Stimulated activated CD4-positive, alpha-beta T cell treated with anti-CD3 and anti-CD28 coated beads, TNF-alpha, amount 100 ng/mL, for 1 hour (primary cell): ENCODE measurements at places on chromosomes 4 and X.

- DNase-seq = no peak
Measured at GRCh38 chrX:65532016-65532415, 2.6 kb downstream of the LAS1L start.

GRCh38 chr4:79906303-79906702 is 166.7 kb downstream of the ANTXR2 start:
- no peak for DNase-seq

GRCh38 chrX:40207626-40208025 is 109.9 kb upstream of the BCOR start:
- DNase-seq = no peak

- no peak for DNase-seq
Measured at GRCh38 chr4:40924096-40924792, 174.5 kb downstream of the NSUN7 start.

DNA sequence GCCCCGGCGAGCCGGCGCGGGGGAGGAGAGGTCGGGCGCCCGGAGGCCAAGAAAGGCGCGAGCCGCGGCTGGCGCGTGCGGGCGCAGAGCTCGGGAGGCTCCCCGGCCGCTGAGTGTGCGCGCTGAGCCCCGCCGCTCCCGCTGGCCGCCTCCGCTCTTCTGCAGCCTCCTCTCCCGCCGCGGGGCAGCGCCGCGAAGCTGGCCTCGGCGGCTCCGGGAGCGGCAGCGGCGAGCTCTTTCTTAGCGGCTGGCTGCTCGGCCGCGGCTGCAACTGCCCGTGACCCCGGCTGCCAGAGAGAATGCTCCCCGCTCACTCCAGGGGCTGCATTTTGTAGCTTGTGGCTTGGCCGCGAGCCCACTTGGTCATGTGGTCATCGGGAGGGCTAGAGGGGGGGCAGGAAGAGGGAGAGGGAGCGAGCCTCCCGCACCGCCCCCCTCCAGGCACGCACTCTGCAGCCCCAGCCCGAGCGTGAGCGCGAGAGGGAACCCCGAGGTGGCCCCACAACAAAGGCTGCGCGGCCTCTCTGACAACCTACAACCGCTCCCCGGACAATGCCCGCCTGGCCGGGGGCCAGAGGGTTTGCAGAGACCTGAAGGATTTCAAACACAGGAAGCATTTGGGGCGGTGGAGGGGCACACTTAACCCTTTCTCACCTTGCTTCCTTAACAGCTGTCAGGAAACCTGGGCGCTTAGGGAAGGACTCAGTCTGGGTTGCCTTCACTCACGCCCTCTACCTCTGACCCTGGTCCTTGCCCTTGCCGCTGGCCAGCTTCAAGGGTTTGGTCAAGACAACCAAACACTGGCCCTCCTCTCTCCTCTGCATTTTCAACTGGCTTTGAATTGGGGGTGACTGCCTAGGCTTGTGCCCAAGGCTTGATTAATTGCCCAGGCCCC is at the start of gene APLN:
APLN (minus strand) TSS at position 305 of the 895 bp plus-strand sequence. CDS start 326 bp downstream, outside the sequence.
- no peak for DNase-seq

DNA sequence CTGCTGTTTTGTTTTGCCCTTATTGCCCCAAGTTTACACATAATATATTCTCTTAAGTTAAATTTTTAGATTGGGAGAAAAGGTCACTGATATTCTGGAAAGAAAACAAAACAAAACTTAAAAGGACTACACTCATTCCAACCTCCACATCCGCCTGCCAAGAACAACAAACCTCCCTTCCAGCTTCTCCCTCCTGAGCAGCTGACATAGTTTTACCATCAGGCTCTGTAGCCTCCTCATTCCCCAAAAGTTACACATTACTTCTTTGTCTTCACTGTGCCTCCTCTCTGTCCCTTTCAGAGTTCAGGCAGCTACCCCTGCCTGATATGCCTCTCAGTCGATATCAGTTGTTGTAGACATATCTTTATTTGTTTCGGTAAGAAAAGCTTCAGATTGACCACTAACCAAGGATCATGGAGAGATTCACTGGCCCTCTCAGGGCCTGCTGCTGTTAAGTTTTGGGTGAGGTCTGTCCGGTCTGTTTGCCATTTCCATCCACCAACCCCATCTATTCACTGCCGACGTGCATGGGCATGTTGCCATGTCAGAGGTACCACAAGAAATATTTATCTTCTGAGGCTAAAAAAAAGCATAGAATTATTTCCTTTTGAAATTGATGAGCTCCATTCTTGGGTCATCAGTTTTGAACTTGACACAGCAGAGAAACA is 164.1 kb downstream of the GASK1B start:
- DNase-seq = no peak

DNA sequence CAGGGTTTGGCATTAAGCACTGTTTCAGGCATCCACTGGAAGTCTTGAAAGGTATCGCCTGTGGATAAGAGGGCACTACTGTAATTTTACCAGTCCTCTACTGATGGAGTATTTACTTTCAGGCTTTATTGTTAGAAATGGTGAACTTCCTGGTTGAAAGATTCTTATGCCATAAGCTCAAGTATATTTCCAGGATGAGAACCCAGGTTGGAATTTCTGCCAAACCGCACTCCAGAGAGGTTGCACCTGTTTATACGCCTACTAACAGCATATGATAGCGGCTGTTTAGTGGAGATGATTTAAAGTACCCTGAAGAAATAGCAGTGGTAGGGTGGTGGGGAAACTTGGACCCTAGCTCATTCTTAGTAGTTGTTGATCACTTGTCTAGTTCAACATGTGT is 9.9 kb downstream of the FNIP2 start:
- DNase-seq = no peak

GRCh38 chr4:128353791-128354190 is 66.2 kb upstream of the PGRMC2 start:
- no peak for DNase-seq

DNA sequence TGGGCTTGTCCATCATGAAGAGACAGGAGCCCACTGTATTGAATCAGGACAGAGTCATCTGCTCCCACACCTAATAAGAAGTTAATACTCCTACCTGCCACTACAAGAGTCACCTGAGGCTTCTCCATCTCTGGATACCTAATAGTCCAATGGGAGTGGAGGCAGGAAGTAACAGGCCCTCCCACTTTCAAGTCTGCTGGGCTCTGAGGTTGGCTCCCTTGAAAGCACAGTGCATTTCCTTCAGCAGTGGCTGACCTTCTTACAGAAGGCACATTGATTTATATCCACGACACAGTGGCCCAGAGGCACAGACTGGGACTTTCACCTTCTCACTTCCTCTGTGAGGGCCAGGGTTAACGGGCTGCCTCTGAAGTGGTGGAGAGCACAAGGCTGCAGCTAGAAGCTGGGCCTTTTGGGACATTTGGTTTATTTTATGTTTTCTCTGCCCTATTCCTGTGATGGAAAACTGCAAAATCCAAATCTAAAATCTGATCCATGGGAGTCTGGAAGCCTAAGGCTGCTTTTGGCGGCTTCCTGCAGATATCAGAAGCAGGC is 38.1 kb downstream of the FRG2 start:
- DNase-seq = no peak

DNA sequence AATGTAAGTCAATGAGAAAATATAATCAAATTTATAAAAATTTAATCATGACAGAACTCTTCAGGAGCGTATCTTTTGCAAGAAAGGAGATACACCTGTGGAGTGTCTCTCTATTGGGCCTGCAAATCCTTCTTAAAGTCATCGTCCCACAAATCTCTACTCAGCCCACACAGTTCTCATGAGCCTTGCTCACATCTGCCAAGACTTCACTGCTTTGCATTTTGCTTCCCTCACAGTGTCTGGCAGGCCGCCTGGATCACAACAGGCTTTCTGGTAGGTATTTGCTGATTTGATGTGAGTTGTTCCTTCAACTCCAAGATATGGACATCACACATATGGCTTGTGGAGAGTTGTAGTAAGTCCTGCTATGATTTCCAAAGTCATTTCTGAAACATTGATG is 183.1 kb upstream of the ARX start:
- no peak for DNase-seq

DNA sequence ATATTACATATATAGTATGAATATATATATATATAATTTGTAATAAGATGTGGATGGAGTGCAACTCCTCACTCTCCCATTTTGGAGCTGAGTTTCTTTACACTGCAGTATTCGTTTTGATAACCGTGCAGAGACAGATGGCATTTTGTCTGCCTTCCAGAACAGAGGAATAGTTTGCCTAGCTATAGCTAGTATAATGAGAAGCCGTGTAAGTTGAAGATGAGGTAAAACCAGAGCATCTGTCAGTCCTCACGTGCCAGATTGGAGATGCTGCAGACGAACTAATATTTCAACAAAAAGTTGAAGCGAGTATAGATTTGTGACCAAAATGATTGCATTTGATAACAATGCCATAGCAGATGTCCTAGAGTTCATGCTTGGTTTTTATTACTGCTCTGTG is 180.6 kb downstream of the FMR1NB start:
- DNase-seq = no peak

- no peak for DNase-seq
Measured at GRCh38 chr4:69689599-69689998, 36.6 kb upstream of the UGT2A1 start.

DNA sequence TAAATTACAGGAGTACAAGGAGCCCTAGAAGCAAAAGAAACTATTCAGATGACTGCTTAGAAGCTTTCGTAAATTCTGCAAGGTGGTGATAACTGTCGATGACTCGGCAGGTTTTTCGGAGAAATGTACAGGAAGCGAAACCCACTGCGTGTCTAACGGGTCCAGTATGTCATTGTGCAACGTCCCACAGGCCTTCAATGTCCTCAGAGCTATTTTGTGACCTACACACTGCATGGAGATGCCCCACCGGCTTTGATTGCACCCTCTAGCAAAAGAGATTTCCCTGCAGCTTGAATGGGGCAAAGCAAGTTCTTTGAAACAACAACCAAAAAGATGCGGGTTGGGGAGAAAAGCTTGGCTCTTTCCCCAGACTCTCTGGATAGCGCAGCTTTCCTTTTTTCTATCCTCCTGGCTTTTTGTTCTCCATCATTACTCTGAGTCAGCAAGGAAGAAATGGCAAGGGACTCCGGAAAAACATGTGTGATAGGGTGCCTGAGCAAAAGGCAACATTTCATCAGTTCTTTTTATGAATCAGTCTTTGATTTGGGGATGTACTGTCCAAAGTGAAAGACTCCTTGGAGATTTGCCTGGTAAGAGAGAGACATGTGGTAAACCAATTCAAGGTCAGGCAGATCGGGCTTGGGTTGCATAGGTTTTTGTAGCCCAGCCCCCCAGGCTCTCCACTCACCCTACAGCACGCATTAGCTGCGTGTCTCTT is 112.0 kb upstream of the TBL1X start:
- no peak for DNase-seq

GRCh38 chrX:50718776-50719175 is 95.2 kb downstream of the SHROOM4 start:
- DNase-seq = no peak

- DNase-seq = no peak
Measured at GRCh38 chrX:1528884-1529203, 8.1 kb downstream of the P2RY8 start.

- no peak for DNase-seq
Measured at GRCh38 chrX:74080165-74080564, 223.8 kb upstream of the ZCCHC13 start.

DNA sequence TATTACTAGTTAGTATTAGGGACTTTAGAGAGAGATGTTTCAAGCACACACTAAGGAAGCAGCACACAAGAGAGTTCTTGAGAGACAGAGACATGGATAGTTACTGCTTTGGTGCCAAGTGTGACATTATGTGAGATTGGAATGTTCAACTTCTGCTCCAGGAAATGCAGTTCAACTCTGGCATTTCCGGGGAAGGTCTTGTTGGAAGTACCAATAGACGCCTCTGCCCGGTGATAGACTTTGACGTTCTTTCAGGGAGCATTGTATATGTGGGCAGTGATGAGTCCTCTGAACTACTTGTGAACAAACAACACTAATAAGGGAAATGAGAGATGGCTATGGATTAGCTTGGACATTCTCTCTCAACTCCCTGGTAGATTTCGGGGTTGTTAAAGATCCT is 638.1 kb upstream of the BOD1L1 start:
- DNase-seq = no peak

GRCh38 chrX:137945470-137945869 is 379.5 kb downstream of the ZIC3 start:
- DNase-seq = no peak

GRCh38 chr4:15756361-15756861 is 21.7 kb upstream of the CD38 start:
- peak; percentile 45 for DNase-seq

GRCh38 chrX:134459683-134460004 is 321 bp upstream of the HPRT1 start:
- DNase-seq = no peak

DNA sequence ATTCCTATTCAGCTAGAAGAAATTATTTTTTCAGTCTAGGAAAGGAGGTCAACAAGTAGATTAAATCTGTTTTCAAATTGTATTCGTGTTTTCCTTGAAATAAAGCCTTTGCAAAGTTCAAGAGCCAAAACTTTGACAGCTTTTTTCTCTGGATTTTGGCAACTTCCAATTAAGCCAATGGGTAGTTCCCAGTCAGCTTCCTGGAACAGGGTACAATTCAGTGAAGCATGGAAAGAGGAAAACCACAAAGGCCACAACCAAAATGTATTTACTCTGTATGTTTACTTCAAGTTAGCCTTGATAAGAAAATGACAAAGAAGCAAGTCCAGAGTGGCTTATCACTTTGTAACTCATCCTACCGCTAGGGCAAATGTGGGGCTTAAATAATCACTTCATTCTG is 188.6 kb downstream of the COMMD8 start:
- DNase-seq = no peak

GRCh38 chr4:147761218-147761883 is 29.5 kb downstream of the ARHGAP10 start:
- no peak for DNase-seq

GRCh38 chr4:98468709-98469108 is 189.7 kb downstream of the TSPAN5 start:
- DNase-seq = no peak

GRCh38 chr4:5569451-5569850 is 138.9 kb downstream of the EVC2 start:
- DNase-seq = no peak

DNA sequence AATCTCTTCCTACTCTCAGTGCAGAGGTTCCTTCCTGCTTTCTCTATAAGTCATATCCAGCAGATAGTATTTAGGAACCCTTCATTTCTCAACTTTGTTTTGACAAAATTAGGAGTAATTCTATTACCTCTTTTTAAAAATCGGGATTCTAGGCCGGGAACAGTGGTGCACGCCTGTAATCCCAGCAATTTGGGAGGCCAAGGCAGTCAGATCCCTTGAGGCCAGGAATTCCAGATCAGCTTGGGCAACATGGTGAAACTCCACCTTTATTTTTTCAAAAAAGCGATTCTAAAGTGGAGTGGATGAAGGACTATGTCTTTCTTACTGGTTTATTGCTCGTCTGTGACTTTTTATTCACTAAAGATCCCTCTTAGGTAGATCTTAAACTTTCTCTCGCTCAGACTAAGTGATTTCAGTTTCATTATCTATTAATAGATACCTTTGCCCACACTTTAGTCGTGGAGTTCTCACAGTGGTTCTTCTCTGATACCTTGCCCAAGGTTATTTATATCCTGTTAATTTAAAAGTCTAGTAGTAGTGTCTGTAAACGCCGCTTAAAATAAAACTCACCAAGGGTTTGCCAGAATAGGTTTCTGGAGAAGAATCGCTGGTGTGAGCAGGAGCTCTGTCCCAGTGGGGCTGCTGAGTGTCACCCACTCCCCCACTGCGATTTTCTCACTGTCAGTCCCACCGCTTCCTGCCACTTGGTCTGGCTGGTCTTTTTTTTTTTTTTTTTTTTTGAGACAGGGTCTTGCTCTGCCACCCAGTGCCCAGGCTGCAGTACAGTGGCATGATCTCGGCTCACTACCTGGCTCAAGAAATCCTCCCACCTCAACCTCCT is 27.0 kb upstream of the TMEM131L start:
- no peak for DNase-seq

- no peak for DNase-seq
Measured at GRCh38 chr4:41185614-41186592, 28.4 kb downstream of the APBB2 start.
